ENCODE measurements at places on chromosomes 12 and 14.

GRCh38 chr12:26966842-26967241 is 28.6 kb downstream of the FGFR1OP2 start:
- no peak for DNase-seq

GRCh38 chr14:93977790-93978581 is 1.6 kb upstream of the ASB2 start:
- peak; percentile 69 for DNase-seq

DNA sequence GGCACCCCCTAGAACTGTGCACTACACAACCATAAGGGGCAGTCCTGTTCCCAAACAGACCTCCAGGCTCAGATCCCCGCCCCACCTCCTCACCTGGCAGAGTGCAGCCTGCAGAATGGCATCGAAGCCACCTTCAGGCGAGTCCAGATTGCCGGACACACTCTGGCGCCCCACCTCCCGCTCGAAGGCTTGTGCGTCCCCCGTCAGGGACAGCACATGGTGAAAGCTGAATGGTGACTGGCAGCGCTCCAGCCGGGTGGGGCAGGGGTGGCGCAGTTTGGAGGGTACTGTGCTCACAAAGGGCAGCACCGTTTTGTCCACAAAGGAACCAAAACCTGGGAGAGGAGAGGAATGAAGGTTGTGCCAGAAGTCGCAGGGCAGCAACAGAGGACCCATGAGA is 10.6 kb downstream of the ITGB7 start:
- peak; percentile 10 for DNase-seq

DNA sequence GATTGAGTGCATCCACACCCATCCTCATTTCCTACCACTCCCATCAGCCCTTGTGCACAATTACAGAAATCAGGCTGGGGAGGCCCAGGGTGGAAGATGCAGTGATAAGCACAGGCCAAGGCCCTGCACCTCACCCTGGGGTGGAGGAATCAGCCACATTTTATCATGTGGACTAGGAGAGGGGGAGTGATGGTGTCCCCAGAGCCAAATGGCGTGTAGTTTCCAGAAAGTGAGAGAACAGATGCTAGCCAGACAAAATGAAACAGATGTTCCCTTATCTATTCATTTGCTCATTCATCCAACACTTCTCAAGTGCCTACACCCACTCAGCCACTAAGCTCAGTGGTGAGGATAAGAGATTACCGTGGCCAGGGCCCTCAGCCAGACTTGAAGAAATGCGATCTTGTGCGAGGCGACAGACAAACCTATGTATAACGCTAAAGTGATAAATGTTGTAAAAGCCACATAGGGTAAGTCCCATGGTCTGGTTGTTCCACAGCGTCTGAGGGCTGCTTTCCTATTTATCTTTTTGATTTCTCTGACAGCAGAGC is 93.6 kb downstream of the STAB2 start:
- DNase-seq: no peak

- DNase-seq: no peak
Measured at GRCh38 chr12:109393437-109394345, 46.0 kb downstream of the MYO1H start.
